ENCODE measurements at places on chromosomes 6 and 20.

DNA sequence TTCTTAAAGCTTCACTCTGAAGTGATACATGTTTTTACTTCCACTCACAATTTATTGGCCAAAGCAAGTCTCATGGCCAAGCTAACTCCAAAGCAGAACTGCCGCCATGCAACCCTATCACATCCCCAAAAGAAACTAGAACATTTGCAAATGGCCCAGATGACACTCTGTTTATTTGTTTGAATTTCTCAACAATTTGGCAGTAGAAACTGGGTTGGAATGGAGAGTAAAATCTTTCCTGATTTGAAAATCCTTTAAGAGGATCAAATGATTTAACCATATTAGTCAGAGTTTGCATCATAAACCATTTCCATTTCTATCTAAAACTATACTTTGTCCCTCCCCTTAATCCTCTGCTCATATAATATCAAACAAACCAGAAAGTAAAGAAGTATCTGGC, 39.1 kb upstream of the E2F3 start:
- DNase-seq, result no peak

DNA sequence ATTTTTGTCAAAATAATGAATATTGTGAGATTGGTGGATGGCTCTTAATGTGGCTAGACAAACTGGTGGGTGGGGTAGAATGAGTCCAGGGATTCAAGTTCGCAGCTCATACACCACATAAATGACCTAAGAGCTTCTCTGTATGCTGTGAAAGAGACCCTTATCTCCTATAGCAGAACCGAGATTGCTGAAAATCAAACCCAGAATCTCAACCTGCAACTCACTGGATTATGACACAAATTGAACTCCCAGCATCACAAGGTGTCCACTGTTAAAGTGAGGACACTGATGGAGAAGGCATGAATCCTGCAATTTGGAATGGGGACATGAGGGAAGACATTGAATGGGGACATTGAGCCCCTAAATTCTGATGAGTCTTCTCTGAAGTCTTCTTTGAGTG, 51.3 kb upstream of the CNKSR3 start:
- no peak for DNase-seq

GRCh38 chr20:56927127-56927526, 298.0 kb downstream of the TFAP2C start:
- DNase-seq, result no peak

- DNase-seq, result no peak
These were observed 602.8 kb downstream of the CDH26 start for GRCh38 chr20:60561052-60561451.

DNA sequence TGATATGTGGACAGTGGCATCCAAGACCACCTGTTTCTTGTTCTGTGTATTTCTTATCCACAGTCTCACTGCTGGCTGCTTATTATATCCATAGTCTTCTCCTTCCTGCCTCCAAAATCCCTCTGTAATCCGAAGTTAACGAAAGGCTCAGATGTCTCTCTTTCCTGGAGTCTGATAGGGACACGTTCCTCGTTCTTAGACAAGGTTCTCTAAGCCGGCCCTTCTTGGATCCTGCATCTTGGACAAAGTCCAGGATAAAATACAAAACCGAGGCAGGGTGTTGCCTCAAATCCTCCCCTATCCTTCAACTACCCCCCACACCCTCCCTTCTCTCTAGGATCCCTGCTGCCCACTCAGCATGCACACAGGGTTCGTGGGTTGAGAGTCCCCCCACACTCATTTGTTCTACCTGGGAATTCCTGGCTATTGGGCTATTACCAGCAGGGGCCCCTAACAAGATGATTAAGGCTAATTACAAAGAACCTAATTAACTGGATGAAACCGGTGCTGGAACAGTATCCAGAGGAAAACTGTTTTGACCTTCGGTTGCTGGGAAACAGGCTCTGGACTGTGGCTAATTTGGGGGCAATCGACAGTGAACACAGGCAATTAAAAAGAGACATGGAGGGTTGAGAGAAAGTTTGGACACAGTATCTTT, 32.7 kb upstream of the MRPS10 start:
- no peak for DNase-seq

- DNase-seq, result no peak
These were observed 146.9 kb upstream of the C6orf118 start for GRCh38 chr6:165456286-165456685.

DNA sequence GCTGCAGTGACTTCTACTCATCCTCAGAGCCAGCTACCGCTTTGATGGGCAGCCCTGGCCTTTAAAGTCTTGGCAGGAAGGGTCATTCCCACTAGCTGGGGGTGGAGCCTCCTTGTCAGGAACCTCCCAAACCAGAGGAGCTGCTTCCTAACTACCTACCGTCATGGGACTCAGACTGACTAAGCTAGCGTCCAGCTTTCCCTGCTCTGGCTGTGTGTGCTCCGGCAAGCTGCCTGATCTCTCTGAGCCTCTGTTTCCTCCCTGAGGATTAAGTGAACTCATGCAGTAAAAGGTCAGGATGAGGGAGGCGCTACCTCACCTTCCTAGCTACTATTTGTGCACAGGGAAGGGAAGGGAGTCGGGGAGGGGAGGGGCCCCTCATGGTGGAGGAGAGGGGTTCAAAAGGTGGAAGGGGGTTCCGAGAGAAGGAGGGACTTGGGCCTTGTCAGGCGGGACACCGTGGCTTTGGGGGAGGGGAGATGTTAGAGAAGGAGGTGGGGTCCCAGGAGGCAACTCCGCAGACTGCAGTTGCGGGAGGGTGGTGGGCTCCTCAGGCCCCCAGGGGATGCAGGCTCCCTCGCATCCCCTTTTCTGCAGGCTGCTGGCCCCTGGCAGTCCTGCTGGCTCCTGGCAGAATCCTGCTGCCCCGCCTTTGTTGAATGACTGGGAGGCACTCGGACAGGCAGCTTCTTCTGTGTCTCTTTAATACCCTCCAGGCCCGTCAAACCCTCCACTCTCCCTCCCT, 9.8 kb downstream of the DUSP15 start:
- no peak for DNase-seq

DNA sequence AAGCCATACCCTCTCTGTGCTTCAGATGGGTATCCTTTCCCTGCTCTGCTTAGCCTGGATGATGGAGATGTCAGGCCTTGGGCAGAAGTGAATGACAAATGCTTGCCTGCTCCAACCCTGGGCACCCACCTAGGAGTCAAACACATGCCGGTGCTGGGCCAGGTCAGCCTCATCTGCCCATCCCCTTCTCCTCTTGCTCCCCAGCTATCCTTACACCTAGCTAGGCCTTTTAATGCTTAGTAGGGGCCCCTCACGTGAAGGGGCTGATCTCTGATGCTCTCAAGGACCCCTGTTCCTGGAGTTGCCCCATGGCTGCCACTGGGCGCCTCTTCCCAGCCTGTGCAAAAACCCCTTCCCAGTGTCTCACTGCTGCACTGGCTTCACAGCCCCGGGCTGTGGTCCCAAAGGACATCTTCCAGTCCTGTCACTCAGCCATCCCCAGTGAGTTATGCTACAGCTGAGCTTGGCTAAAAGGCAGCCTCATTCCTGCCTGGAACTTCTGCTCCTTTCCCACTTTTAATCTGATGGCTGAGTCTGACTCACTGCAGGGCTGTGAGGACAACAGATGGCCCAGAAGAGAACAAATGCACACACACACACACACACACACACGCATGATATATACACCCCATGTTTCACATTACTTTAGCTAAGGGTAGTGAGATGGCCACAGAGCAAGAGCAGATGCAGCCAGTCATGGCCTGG, 12.8 kb upstream of the SDCBP2 start:
- DNase-seq, result no peak

- no peak for DNase-seq
These were observed 16.9 kb downstream of the MPC1 start for GRCh38 chr6:166365806-166366205.

DNA sequence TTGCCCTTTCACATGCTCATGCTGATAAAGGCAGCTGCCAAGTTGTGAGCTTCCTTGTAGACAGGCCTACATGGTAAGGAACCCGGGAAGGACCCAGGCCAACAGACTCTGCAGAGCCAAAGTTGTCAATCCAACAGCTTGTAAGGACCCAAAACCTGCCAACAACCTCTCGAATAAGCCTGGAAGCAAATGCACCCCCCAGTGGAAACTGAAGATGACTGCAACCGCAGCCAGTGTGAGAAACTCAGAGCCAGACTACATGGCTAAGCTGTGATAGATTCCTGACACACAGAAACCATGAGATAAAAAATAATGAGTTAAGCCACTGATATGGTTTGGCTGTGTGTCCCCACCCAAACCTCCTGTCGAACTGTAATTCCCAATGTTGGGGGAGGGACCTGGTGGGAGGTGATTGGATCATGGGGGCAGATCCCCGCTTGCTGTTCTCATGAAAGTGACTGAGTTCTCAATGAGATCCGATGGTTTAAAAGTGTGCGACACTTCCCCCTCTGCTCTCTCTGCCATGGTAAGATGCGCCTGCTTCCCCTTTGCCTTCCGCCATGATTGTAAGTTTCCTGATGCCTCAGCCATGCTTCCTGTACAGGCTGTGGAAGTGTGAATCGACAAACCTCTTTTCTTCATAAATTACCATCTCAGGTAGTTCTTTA, 18.8 kb upstream of the CLPSL2 start:
- DNase-seq, result no peak
